ENCODE measurements at places on chromosomes 3 and 15.

DNA sequence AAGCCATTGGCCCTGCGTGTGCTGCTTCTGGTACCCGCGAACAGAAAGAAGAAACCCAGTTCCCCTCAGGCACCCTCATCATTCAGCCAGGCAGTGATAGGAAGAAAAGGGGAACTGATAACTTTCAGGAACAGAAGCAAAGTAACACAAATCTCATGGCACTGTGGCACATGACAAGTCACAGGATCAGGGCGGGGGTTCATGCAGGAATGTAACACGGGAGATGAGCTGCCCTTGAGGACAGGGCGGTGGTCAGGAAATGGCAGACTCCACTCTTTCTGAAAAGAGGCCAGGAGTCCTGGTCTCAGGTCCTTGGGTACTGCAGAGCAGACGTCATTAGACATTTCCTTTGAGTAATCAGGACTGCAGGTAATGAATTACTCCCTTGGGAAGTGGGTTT is 95.5 kb downstream of the CCNL1 start:
- DNase-seq: no peak

DNA sequence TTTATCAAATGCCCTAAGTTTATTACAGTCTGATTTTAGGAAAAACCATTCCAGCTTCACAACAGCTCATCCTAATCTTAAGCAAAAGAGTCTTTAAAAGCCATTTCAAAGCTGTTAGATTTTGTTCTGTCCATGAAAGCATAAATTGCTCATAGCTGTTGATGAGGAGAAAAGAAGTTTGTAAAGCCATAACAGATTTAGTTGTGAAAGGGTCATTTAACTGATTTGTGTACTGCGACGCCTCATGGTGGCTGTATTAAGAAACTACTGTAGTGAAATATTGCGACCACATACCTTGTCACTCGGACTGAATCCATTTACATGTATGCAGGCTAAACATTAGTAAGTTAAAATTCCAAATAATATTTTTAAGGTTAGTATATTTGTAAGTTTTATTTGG is 20.9 kb downstream of the BBX start:
- DNase-seq: no peak

DNA sequence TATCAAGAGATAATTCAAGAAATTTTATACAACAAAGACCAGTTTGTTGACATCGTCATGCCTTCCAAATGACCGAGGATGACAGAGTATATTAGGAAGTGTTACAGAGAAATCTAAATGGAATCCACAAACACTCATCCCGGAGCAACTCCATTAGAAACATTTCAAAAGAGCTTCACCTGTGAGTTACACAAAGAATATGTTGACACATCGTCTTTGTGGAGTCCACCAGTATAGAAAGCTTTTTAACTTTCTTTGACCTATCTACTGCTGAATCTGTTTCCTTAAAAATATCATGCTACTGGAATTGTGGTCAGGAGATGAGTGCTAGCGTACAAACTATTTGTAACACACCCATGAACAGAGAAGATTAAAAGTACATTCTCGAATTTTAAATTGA is 130.4 kb downstream of the SUCLG2 start:
- no peak for DNase-seq

DNA sequence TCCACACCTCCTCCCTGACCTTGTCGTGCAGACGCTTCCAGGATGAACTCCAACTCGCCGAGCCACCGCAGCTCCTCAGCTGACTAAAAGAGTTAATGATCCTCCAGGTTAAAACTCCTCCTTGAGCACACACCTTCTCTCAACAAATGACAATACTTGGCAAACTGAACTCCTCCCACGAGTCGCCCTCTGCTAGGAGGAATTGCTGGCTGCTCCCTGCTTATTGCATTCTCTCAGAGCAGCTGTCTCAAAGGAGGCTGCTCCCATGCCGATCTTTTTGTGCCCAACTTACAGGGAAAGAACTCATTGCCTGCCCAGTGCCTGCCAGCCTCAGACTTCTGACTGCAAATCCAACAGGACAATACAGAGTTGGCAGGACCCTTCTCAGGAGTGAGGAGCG is at the start of gene ATP13A4:
ATP13A4 (minus strand) TSS at position 85 of the 400 bp plus-strand sequence. CDS start 96 bp downstream, outside the sequence.
- DNase-seq: no peak

GRCh38 chr3:114310695-114311094 is 16.9 kb downstream of the TIGIT start:
- no peak for DNase-seq

- no peak for DNase-seq
Observed at GRCh38 chr3:126013751-126014156, 44.8 kb downstream of the ROPN1B start.

DNA sequence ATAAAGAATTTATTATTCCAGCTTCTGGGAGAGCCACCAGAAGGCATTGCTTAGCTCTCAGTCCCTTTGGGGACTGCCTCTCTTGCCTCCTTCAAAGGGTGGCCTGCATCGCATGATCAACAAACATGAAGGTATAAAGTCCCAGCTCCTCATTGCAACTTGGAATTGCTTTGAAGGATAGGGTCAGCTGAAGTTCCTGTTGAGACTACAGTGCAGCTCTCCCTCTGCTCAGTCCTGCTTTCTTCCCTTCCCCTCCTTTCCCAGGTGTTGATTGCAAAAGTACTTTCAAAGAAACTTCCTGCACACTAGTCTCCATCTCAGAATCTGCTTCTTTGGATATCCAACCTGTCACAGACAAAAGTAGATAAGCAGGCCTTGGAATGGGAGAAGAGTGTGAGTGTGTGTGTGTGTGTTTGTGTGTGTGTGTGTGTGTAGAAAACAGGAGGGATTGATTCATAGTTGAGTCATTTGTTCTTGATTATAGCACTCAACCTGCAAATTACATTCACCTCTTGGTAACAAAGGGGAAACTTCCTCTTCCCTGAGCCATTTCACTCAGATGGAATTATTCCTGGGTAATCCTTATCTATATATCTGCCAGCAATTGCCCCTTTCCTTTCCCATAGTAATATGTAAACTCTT is 13.7 kb downstream of the CCR8 start:
- DNase-seq: no peak

GRCh38 chr3:140916603-140917002 is 25.0 kb upstream of the SLC25A36 start:
- DNase-seq: no peak

- no peak for DNase-seq
Observed at GRCh38 chr3:123723070-123723469, 138.2 kb upstream of the HACD2 start.

DNA sequence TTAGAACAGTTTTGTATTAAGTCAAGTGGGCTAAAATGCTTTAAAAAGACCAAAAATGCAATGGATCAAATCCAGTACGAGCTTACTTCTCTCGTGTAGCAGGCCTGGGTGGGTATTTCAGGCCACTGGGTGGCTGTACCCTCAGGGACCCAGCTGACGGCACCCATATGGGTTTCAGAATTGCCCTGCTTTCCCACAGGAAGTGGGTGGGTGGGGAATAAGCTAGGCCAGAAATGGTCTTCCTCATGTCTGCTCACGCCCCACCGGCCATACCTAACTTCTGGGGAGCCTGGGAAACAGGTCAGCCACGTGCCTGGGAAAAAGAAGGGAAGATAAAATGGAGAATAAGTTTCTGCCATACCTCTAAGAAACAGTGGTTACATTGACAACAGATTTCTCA is 20.3 kb downstream of the GPR160 start:
- no peak for DNase-seq

DNA sequence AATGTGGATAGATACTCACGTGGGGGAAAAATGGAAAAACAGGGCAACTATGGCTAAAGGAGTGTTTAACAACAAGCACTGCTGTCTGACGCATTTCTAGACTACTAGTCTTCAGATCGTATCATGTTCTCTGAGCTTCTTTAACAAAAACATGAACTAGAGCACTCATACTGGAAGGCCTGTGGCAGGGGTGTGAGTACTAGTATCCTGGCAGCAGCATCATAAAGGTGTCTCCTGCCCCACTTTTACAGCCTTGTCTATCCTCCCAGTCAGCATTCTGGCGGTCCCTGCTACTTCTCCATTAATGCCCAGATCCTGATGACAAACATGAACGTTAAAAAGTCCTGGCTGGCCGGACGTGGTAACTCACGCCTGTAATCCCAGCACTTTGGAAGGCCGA is 4.0 kb downstream of the FMN1 start:
- no peak for DNase-seq

GRCh38 chr3:117141812-117142211 is 432.2 kb downstream of the TUSC7 start:
- no peak for DNase-seq

- no peak for DNase-seq
Observed at GRCh38 chr3:32940726-32941125, 10.7 kb upstream of the CCR4 start.

- DNase-seq: peak; percentile 9
Observed at GRCh38 chr3:104846270-104846669, 520.4 kb upstream of the ALCAM start.

GRCh38 chr3:11244121-11244677 is 28.0 kb upstream of the ATG7 start:
- DNase-seq: peak; percentile 43

GRCh38 chr3:186844908-186845307 is 2.4 kb downstream of the ADIPOQ start:
- no peak for DNase-seq

DNA sequence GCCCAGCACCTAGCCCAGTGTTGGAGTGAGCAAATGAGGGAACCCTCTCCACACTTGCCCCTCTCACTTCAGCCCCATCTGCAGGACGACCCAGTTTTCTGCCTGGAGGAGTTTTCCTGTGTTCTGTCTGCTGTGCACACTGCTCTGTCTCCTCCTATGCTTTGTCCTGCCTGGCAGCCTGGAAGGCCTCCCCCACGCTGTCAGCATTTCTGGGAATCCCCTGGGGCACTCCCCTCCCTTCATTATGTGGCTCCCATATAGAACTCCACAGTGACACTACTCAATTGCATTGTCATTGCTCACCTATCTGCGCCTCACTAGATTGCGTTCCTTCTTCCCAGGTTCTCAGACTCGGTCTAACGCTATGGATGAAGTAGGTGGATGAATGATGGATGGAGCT is 13.9 kb downstream of the CLSTN2 start:
- no peak for DNase-seq

DNA sequence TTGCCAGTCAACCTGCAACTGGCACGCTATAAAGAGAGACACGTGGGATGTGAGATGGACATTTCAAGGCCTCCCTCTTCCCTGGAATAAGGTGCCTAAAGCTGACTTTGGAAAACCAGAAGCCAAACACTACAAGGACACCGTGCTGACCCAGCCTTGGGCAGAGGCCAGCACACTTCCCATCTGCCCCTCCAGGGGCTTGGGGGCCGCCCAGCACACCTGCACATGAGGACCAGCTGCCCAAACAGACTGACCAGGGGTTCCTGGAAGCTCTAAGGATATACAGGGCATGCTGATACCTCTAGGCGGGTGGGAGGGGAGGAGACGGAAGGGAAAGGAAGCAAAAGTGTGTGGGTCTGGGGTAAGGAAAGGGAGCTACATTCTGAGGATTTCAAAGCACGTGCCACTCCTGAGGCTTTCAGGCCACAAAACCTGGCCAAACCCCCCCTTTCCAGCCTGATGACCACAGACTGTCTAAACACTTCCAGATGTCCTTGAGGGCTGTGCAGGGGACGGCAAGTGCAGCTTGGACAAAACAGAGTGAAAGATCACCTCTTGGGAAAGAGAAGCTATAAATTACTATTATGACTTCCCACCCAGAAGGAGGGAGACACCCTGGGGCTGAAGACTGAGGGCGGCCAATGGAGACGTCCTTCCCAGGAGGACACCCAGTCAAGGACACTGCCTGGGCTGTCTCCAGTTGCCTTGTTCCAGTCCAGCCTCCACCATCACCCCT is 57.9 kb downstream of the ADCY5 start:
- peak; percentile 71 for DNase-seq

GRCh38 chr3:35336601-35337000 is 302.7 kb upstream of the ARPP21 start:
- no peak for DNase-seq

DNA sequence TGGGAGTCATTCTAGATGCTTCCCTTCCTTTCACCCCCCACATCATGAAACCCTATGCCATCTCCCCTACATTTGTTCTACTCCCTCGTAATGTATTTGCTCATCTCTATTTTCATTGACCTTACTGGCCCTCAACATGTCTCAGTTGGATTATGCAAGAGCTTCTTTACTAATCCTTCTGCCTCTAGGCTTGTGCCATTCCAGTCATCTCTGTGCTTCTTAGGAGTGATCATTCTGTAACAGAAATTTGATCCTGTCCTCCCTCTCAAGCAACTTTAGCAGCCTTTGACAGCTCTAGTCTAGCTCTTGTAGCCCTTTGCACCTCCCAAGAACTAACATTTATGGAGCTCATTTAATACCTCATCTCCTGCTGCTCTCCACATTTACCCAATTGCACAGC is 64.7 kb downstream of the ISL2 start:
- no peak for DNase-seq

DNA sequence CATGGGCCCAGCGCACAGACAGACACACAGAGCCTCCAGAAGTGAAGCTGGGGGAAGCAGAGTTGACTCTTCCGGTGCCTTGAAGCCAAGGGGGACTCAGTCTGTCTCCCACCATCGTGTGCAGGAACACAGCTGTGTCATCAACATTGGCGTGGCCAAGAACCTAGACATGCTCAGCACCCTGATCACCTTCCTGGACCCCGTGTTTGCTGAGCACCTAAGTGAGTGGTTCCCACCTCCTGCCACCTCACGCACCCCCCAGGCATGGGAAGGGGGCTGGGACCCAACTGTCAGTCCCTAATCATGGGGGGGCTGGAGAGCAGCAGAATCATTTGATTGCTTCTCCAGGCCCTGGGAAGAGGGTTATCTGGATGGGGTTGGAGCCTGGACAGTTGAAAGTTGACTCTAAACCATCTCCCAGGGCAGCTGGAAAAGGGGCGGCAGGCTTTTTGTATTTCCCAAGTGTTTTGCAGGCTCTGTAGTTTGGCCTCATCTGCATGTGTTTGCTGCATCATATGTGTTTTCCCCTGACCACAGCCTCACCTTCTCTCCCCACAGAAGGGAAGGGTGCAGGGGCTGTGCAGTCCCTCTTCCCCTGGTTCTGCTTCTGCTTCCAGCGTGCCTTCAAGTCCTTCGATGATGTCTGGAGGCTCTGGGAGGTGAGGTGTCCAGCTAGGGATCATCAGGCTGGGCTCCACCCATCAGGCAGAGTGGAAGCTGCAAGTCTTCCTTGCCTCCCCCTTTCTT is 12.8 kb downstream of the TBC1D21 start:
- no peak for DNase-seq

DNA sequence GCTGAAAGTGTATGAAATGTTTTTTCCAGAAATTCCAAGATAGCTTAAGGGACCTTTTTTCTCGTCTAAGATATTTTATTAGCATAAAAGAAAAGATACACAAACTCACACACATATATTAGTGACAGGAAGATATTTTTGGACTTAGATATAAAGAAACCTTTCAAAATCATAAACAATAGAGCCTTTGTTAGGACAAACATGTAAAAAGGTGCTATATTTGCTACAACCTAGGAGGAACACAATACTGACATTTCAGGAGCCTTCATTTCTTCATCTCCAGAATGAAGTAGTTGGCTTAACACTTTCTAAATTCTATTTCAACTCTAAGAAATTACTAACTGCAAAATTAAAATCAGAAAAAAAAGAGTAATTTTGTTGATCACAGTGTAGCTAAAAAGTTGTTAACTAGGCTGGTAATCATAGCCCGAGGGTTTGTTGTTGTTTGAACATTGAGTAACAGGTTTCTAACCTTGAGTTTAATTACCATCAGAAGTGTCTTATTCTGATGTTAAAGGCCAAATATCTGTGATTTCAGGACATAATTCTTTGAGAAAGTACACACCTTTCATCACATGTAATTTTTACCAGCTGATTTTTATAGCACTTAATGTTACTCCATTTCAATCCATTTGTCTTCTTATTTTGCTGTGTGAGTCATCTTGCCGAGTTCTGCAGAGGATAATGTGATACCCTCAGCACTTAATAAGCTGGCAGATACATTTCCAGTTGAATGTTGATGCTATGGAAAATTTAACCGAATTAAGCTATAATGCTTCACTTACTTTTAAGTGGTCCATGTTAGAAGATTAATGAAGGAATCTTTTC is 97.3 kb downstream of the MBNL1 start:
- DNase-seq: no peak

Data from AG20443 (cell line).